ENCODE measurements at places on chromosomes 4 and X. TPM values are rescaled to one million over a fixed set of nuclear protein-coding genes. Genes with fewer than 3 reads are reported as not detected.

Gene TMEM271
- 2.7 TPM for polyA plus RNA-seq

Gene PRR32
- not detected for polyA plus RNA-seq

Gene TLL1
- 1.4 TPM for polyA plus RNA-seq

Gene TBC1D9
- 49.0 TPM for polyA plus RNA-seq

Gene SHISA3
- not detected for polyA plus RNA-seq

Gene NDNF
- polyA plus RNA-seq: 4.0 TPM

Gene SASH3
- not detected for polyA plus RNA-seq

Gene NUDT11
- 17.3 TPM for polyA plus RNA-seq

Gene ATP1B4
- not detected for polyA plus RNA-seq

Gene STK32B
- 0.45 TPM for polyA plus RNA-seq

Gene TEX11
- not detected for polyA plus RNA-seq

Gene MAML3
- 0.48 TPM for polyA plus RNA-seq

Gene EDA
- polyA plus RNA-seq: 0.52 TPM

Gene ODAPH
- 0.94 TPM for polyA plus RNA-seq

Gene CACNA1F
- polyA plus RNA-seq: not detected

Gene GABRG1
- polyA plus RNA-seq: 7.0 TPM

Gene CLDN34
- not detected for polyA plus RNA-seq

Gene PNMA6F
- polyA plus RNA-seq: not detected

Gene PNPLA4
- polyA plus RNA-seq: 19.3 TPM

Gene TBCK
- polyA plus RNA-seq: 9.1 TPM

Gene HHIP
- 1.1 TPM for polyA plus RNA-seq

Gene HELT
- polyA plus RNA-seq: not detected

Gene MEPE
- not detected for polyA plus RNA-seq

Gene TCEAL5
- 28.3 TPM for polyA plus RNA-seq

Gene SOWAHB
- 0.71 TPM for polyA plus RNA-seq

Gene CFP
- not detected for polyA plus RNA-seq

Gene ESX1
- polyA plus RNA-seq: not detected

Gene GAGE13
- polyA plus RNA-seq: not detected

Gene QRFPR
- polyA plus RNA-seq: not detected

Gene MAGEB17
- not detected for polyA plus RNA-seq

Gene FRAS1
- polyA plus RNA-seq: 8.4 TPM

Gene ENPEP
- polyA plus RNA-seq: not detected

Gene PSAPL1
- not detected for polyA plus RNA-seq

Gene FAM133A
- 0.84 TPM for polyA plus RNA-seq

Gene DSPP
- polyA plus RNA-seq: not detected

Gene IQCM
- polyA plus RNA-seq: not detected

Gene RNF128
- polyA plus RNA-seq: 9.4 TPM

Gene RIPPLY1
- polyA plus RNA-seq: not detected

Gene SLC10A4
- polyA plus RNA-seq: not detected

Gene MTNR1A
- not detected for polyA plus RNA-seq

Gene SMARCA1
- 28.2 TPM for polyA plus RNA-seq

Measured in Purkinje cell (primary cell).